ENCODE measurements at places on chromosomes 7 and 10.
A peak's percentile ranks its signal among the peaks of the same experiment; 100 is the strongest.

- no peaks in the 10 kb centered on the region for H3K27me3 ChIP-seq
- no peak overlapping the region for H3K4me3 ChIP-seq
- H3K4me1 ChIP-seq = peaks cover 33% of the 10 kb centered on the region
- DNase-seq = no peak
- peak overlapping the region; percentile 96 for H3K27ac ChIP-seq
- peaks cover 2% of the 10 kb centered on the region for H3K36me3 ChIP-seq
These were observed 109.4 kb downstream of the PRKAG2 start for GRCh38 chr7:151767557-151767956.

DNA sequence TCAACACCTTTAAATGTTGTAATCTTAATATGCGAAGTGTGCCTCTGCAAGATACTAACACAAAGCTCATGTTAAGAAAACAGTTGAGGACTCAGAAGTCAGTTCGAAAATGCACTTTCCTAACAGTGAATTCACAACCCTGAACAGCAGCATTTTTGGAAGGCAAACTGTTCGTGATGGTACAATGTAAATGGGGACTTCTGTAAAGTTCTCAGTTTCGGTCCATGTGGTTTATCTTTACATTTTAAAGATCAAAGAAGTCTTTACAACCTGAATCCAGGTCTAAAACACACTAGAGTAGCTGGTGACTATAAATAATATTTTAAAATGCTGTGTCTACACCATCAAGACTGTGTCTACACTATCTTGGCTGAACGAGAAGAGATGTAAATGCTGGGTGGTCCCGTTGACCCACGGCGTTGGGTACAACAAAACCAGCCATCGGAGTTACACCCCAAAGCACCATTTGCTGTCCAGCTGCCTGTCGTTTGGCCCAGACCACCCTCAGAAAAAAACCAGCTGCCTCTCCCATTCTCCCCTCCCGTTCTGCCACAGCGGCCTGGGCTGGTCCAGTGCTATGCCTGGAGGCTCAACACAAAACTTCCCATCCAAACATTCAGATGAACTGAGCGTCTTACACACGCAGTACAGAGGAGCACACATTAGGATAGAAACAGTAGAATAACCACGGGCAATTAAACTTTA, 42.9 kb downstream of the MKI67 start:
- peaks cover 2% of the 10 kb centered on the region for H3K36me3 ChIP-seq
- no peak for DNase-seq
- peak overlapping the region; percentile 21 for H3K4me3 ChIP-seq
- no peak overlapping the region for H3K27ac ChIP-seq
- H3K27me3 ChIP-seq = no peaks in the 10 kb centered on the region
- peaks cover 2% of the 10 kb centered on the region for H3K4me1 ChIP-seq

GRCh38 chr10:88063861-88064557, 200.6 kb downstream of the PTEN start:
- no peaks in the 10 kb centered on the region for H3K27me3 ChIP-seq
- DNase-seq = no peak
- no peaks in the 10 kb centered on the region for H3K36me3 ChIP-seq
- no peak overlapping the region for H3K4me3 ChIP-seq
- peaks cover 34% of the 10 kb centered on the region for H3K4me1 ChIP-seq

DNA sequence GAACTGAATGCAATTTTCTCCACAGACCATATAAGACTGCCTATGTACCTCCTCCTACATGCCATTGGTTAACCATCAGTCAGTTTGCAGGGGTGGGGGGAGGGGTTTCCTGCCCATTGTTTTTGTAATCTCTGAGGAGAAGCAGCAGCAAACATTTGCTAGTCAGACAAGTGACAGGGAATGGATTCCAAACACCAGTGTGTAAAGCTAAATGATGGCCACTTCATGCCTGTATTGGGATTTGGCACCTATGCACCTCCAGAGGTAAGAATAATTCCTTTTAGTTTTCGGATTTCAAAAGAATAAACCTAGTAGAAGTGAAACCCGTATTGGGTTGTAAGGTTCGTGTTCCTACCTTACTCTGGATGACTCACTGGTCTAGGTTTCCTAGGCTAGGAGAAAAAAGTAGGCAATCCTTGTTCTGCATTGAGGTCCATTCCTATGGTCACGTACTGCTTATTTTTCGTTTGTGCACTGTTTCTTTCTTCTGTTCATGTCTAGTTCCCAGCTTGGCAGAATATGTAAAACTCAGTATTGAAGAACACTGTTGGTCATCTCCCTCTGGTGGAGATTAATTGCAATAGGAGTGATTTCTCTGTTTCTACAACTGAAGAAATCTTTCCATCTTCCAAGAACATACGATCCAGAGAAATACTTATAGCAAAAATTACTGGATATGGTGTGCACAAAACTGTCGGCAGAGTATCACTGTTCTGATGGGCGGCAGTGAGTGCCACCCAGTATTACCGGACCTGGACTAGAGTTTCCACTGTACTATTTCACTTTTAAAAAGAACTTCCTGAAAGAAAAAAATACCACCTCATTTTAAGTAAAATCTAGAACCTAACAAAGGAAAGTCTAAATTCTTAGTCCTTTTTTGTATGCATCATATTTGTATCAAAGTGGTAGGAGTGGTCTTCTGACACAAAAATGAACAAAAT, at the start of gene AKR1C3:
Gene AKR1C3, plus strand, starts transcription at position 150 of the 941 bp plus-strand sequence. Its CDS starts 31 bp downstream, at position 181.
- H3K36me3 ChIP-seq = peaks cover 3% of the 10 kb centered on the region
- peaks cover 18% of the 10 kb centered on the region for H3K27me3 ChIP-seq
- DNase-seq = no peak
- H3K4me1 ChIP-seq = peaks cover 3% of the 10 kb centered on the region
- peak within 1 kb of the TSS; percentile 63 for H3K4me3 ChIP-seq

DNA sequence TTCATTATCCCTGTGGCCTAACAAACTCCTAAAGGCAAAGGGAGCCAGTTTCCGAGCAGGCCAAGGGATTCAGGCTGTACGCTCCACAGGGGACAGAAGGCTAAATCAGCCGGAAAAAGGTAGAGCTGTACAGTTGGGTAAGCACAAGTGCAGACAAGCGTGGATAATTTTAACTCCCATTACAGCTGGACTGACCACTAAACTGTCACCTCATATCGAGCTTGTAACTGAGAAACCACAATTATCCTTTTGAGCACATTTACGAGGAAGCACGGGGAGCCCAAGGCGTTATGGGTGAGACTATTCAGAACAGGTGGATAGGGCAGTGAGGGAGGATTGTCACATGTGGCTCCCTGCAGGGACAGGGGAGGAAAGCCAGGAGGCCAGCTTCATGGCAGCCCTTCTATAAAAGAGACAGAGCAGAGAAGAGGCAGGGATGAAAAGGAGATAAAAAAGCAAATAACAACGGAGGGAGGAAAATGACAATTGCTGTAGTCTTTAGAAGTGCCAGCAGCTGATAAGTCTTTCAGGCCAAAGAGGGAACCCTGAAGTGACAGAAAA, 288.0 kb downstream of the FGFR2 start:
- no peaks in the 10 kb centered on the region for H3K27me3 ChIP-seq
- no peak for DNase-seq
- H3K36me3 ChIP-seq = no peaks in the 10 kb centered on the region
- no peak overlapping the region for H3K4me3 ChIP-seq

- H3K27ac ChIP-seq = no peak overlapping the region
- peaks cover 22% of the 10 kb centered on the region for H3K27me3 ChIP-seq
- no peak overlapping the region for H3K4me3 ChIP-seq
- H3K4me1 ChIP-seq = peaks cover 3% of the 10 kb centered on the region
- no peaks in the 10 kb centered on the region for H3K36me3 ChIP-seq
- DNase-seq = no peak
These were observed 28.5 kb downstream of the BLNK start for GRCh38 chr10:96242822-96243221.

DNA sequence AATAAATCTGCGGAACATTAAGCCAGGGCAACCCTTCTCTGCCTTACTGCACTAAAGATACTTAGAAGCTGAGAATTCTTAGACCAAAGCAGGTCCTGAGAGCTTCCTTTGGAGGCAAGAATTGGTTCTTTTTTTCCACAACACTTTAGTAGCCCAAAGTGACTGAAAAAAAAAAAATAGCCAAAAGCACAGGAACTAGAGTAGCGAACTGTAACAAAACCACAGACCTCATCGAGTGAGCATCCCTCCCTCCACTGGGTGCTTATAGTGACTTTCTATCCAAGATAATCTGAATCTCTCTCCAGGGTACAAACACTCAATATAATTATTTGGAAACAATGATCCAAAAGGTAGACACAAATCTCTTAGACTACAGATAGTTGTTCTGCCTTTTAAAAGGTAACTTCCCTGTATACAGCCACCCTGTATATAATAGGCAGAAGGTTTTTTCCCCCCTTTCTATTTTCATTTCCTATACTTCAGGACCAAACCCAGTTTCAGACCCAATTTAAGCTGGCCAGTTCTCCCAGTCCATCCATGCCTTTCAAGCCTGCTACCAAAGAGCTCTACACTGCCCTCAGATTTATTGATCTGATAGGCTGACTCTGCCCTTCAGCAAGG, 31.6 kb upstream of the KCNIP2 start:
- H3K36me3 ChIP-seq = peaks cover 3% of the 10 kb centered on the region
- H3K4me1 ChIP-seq = peaks cover 12% of the 10 kb centered on the region
- no peak for DNase-seq
- no peaks in the 10 kb centered on the region for H3K27me3 ChIP-seq
- no peak overlapping the region for H3K4me3 ChIP-seq

DNA sequence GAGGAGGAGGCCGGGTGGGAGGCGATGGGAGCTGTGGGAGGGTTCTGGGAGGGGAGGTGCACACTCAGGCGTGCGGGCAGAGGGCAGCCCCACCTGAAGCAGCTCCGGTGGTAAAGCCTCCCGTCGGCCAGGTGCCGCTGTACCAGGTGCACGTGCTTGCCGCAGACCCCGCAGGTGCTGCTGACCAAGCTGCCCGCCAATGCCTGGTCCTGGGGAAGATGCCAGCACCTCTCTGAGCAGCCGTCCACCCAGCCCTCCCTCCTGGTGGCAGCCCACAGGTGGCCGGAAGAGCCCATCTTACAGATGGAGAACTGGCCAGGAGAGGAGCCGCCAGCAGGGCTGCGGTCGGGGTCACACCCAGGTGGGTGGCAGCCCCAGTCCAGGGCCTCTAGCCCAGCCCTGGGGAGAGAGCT, 12.6 kb downstream of the MICALL2 start:
- no peaks in the 10 kb centered on the region for H3K4me1 ChIP-seq
- H3K36me3 ChIP-seq = no peaks in the 10 kb centered on the region
- no peaks in the 10 kb centered on the region for H3K27me3 ChIP-seq
- H3K4me3 ChIP-seq = no peak overlapping the region
- DNase-seq = no peak

DNA sequence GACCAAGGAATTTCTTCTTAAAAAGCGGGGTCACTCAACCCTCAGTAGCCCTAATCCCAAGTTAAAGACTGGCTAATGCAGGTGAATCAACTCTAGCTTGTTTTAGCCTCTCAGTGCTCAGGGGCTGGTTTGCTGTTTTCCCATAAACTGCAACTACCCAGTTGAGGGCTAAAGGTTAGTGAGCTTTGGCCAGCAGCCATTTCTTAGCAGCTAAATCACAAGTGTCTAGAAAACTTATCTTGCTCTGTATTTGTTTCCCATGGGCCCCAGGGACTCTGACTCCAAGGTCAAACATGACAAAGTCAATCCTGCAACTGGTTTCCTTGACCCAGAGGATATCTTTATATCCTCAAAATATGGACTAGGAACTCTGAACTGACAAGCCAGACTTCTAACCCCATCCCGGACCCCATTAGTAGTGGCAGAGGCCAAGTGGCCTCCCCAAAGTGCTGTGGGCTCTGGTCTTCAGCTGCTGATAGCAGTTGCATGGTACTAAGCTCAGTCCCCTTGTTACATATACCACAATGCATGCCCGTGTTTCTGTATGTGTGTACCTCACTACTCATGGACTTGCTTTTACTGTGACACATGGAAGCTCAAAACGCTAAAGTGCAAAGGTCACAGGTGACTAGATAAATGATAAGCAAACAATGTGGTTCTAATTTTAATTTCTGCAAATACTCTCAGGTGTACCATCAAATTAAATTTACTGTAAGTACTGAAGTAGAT, 793.0 kb upstream of the IGFBP3 start:
- no peak for DNase-seq
- no peaks in the 10 kb centered on the region for H3K36me3 ChIP-seq
- no peaks in the 10 kb centered on the region for H3K27me3 ChIP-seq
- H3K4me1 ChIP-seq = no peaks in the 10 kb centered on the region

DNA sequence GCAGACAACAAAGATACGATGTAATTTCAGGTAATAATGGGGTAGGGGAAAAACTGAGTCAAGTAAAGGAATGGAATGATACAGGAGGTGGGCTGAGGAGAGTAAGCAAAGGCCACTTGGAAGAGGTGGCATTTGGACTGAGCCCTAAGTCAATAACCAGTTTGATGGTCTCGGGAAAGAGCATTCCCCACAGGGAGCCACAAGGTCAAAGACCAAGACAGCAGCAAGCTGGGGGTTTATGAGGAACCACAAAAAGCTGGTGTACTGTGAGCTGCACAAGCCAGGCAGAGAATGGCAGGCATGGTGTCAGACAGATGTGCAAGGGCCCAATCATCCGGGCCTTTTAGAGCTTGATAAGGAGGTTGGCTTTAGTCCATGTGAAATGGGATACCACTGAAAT, 98.7 kb downstream of the NOC3L start:
- H3K27me3 ChIP-seq = peaks cover 22% of the 10 kb centered on the region
- H3K4me3 ChIP-seq = no peak overlapping the region
- DNase-seq = no peak
- H3K4me1 ChIP-seq = no peaks in the 10 kb centered on the region
- H3K27ac ChIP-seq = no peak overlapping the region
- H3K36me3 ChIP-seq = peaks cover 3% of the 10 kb centered on the region

GRCh38 chr7:41788556-41788955, 85.7 kb upstream of the INHBA start:
- no peaks in the 10 kb centered on the region for H3K4me1 ChIP-seq
- no peak for DNase-seq
- H3K27ac ChIP-seq = no peak overlapping the region
- no peaks in the 10 kb centered on the region for H3K36me3 ChIP-seq

DNA sequence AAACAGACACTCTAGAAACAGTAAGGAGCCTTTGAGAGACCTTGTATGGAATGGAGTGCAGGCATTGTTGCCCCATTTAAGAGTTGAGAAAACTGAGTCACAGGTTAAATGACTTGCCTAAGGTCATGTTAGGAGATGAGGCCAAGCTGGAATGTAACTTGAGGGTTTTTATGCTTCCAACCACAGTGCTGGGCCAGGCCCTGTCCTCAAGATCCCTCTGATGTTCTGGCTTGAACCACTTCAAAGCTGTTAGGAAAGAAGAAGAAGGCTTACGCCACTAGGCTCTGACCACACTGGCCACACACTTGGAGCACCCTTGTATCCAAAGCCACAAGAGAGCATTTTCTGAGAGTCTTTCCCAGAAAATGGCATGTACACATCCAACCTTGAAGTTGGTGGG, 42.7 kb downstream of the PLAU start:
- no peaks in the 10 kb centered on the region for H3K27me3 ChIP-seq
- no peak overlapping the region for H3K27ac ChIP-seq
- H3K36me3 ChIP-seq = no peaks in the 10 kb centered on the region
- H3K4me3 ChIP-seq = no peak overlapping the region
- H3K4me1 ChIP-seq = peaks cover 29% of the 10 kb centered on the region

- DNase-seq = no peak
- H3K27me3 ChIP-seq = no peaks in the 10 kb centered on the region
- peak overlapping the region; percentile 4 for H3K27ac ChIP-seq
- peak overlapping the region; percentile 43 for H3K4me3 ChIP-seq
These were observed 37.4 kb downstream of the PRKAG2 start for GRCh38 chr7:151839451-151839921.

GRCh38 chr10:47183704-47184041, 116.3 kb upstream of the GDF10 start:
- no peak overlapping the region for H3K27ac ChIP-seq
- no peaks in the 10 kb centered on the region for H3K27me3 ChIP-seq
- H3K4me3 ChIP-seq = no peak overlapping the region
- no peaks in the 10 kb centered on the region for H3K36me3 ChIP-seq
